CD4-positive, alpha-beta memory T cell (primary cell): ENCODE measurements at places on chromosomes 3 and 15.

DNA sequence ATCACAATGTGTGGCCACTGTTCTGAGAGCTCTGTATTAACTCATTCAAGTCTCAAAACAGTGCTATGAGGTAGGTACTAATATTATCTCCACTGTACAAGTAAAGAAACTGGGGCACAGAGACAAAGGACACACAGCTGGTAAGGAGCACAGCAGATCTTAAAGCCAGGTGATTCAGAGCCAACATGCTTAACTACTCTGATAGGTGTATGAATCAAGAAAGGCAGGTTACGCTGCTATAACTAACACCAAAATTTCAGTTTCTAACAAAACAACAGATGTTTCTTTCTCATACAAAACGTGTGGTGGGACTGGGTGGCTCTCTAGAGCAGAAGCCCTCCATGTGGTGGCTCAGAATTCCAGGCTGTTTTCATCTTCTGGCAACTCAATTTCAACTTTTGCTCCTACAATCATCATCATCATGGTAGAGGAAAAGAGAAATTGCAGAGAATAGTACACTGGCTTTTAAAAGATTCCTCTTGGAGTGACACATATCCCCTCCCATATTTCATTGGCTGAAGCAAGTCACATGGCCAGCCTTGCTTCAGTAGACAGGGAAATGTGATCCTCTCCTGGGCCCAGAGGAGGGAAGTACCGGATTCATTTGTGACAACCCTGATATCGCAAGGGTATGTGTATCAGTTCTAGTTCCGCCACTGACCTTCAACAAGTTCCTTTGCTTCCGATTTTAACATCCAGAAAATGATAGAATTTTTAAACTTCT is 126.2 kb upstream of the PTX3 start:
- H3K4me3 ChIP-seq: no peak overlapping the region
- DNase-seq: no peak
- no peaks in the 10 kb centered on the region for H3K36me3 ChIP-seq
- H3K27me3 ChIP-seq: no peaks in the 10 kb centered on the region
- no peak overlapping the region for H3K27ac ChIP-seq
- no peaks in the 10 kb centered on the region for H3K4me1 ChIP-seq

GRCh38 chr15:83053151-83053550 is 13.9 kb downstream of the BTBD1 start:
- H3K4me3 ChIP-seq: no peak overlapping the region
- DNase-seq: no peak
- no peaks in the 10 kb centered on the region for H3K27me3 ChIP-seq
- peaks cover 2% of the 10 kb centered on the region for H3K4me1 ChIP-seq
- H3K27ac ChIP-seq: no peak overlapping the region

DNA sequence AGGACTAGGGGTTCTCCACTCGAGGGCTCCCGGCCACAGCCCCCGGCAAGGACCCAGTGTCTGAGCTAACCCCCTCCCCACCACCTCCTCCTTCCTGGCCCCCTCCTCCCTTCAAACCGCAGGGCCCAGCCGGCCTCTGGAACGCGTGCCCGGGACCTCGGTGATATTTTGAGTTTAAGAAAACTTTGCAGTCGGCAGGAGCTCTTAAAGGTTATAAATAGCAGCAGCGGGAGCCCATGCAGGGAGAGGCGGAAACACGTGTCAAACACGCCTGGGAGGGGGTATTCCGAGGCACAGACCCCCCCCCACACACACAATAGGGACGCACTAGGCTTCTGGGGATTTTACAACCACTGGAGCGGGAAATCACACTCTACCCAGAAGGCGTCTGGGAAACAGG is 3.1 kb upstream of the PTH1R start:
- no peaks in the 10 kb centered on the region for H3K27me3 ChIP-seq
- no peak overlapping the region for H3K4me3 ChIP-seq
- H3K4me1 ChIP-seq: no peaks in the 10 kb centered on the region
- H3K27ac ChIP-seq: no peak overlapping the region
- DNase-seq: peak; percentile 22

DNA sequence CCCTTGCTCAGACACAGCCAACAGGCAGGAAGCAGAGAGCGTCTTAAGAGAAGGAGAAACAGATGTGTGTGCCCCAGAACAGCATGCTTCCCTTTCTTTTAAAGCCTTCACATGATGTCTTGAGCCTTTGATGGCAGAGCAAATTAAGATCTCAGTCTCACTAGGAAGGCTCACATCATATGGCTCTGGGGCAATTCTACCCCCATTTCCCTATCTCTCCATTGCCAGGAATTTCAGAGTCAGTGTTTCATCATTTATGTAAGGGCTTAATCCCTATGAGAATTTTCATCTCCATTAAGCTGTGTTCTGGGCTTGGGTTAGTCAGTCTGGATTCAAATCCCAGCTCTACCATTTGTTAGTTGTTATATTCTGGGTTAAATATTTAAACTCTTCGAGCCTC is 41.4 kb upstream of the GLCE start:
- no peaks in the 10 kb centered on the region for H3K27me3 ChIP-seq
- no peaks in the 10 kb centered on the region for H3K36me3 ChIP-seq
- peaks cover 10% of the 10 kb centered on the region for H3K4me1 ChIP-seq
- H3K4me3 ChIP-seq: no peak overlapping the region
- no peak overlapping the region for H3K27ac ChIP-seq

DNA sequence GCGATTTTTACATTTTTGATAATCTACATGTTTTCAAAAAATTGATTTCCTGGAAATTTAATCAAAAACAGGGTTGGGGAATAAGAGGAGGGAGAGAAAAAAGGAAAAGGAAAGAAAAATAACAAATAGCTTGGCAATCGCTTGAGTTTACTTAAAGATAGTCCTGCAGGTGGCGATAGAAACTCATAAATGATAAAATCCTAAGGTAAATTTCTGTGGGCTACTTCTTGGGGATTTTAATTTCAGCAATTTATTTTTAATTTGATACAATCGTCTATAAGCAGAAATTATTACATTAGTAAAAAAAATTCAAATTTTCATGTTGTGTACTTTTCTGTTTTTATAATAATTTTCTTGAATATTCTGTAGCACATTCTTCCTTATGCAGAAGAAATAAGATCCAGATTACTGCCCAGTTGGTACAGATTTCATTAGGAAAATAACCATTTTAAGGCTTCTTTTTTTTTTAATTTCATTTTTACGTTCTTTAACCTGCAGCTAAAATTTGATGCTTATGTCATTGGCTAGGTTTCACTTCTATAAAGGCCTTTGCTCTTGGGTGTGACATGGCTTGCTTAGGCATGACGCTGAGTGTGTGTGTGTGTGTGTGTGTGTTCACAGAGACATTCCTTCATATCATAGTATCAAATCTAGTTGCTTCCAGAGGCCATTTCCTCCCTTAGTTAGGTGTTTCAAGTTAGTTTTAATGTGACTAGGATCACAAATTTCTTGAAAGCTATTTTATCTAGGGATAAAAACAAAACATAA is 181.8 kb downstream of the MCTP2 start:
- no peak overlapping the region for H3K27ac ChIP-seq
- no peaks in the 10 kb centered on the region for H3K27me3 ChIP-seq
- H3K36me3 ChIP-seq: no peaks in the 10 kb centered on the region
- no peak overlapping the region for H3K4me3 ChIP-seq

DNA sequence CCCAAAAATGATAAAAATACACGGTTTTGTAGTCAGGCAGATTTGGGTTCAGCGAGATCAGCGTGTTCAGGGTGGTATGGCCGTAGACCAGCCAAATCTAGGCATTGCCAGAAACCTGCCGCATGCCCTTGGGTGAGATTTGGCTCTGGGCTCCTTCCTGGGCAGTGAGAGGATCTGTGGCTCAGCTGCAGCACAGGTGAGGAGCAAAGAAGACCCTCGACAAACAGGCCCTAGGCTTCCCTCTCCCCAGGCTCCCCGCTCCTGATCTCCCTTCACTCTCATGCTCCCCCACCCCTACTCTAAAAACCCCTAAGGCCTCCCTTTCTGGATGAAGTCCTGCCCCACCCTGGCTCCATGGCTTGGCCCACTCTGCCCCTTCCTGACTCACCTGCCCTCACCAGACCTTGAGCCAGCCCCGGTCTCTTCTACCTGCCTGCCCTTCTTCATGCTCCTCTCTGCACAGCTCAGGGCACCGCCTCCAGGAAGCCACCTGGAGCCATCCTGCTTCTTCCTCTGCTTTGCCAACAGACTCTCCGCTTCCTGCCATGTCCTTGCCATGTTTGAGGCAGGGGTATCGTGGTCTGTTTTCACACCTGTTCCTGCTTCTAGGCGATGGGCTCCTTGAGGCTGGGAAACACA is 88.1 kb downstream of the CORO2B start:
- no peaks in the 10 kb centered on the region for H3K4me1 ChIP-seq
- H3K27me3 ChIP-seq: no peaks in the 10 kb centered on the region
- no peak overlapping the region for H3K4me3 ChIP-seq
- no peak for DNase-seq

GRCh38 chr3:192514081-192514753 is 213.1 kb downstream of the FGF12 start:
- no peak overlapping the region for H3K27ac ChIP-seq
- H3K4me1 ChIP-seq: no peaks in the 10 kb centered on the region
- H3K36me3 ChIP-seq: no peaks in the 10 kb centered on the region
- no peaks in the 10 kb centered on the region for H3K27me3 ChIP-seq
- DNase-seq: no peak

DNA sequence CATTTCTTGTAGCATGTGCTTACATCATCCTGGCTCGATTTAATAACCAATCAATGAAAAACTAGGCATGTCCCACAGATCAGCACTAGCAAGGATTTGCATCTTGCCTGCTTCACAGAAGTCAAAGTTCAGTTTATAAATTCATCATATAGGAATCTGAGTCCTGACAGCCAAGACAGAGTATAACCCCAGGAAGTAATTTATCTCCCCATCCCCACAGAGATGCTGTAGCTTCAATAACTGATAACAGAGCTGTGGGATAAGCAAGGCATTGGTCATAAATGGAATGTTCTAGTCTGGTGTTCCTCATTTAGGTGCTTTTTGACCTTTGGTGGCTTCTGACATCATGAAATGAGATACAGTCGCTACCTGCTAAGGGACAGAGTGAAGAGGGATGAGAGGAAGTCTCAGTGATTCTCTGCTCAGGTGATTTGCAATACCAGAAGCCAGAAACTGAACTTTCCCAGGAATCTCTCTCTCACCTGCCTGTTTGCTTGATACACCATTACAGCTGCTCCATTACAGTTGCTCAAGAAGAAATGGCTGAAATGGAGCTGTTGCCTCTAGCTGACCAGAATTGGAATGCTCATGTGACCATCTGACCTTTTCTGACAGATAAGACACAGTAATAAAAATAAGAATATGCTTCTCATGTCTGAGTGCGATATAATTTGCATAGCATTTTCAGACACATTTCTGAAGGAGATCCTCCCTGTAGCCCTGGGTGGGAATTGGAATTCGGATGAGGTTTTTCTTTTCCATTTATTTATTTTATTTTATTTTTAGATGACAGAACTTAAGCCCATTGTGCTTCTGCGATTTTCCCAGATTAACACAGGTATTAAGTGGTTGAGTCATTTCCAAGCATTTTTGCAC is 217.1 kb upstream of the KCNMB2 start:
- H3K36me3 ChIP-seq: no peaks in the 10 kb centered on the region
- no peak for DNase-seq
- no peak overlapping the region for H3K4me3 ChIP-seq
- H3K4me1 ChIP-seq: no peaks in the 10 kb centered on the region
- H3K27ac ChIP-seq: no peak overlapping the region
- H3K27me3 ChIP-seq: no peaks in the 10 kb centered on the region

- no peaks in the 10 kb centered on the region for H3K27me3 ChIP-seq
- no peak overlapping the region for H3K4me3 ChIP-seq
- no peaks in the 10 kb centered on the region for H3K4me1 ChIP-seq
- H3K36me3 ChIP-seq: no peaks in the 10 kb centered on the region
- H3K27ac ChIP-seq: no peak overlapping the region
- no peak for DNase-seq
Observed at GRCh38 chr3:158532099-158532734, 38.8 kb upstream of the MLF1 start.

DNA sequence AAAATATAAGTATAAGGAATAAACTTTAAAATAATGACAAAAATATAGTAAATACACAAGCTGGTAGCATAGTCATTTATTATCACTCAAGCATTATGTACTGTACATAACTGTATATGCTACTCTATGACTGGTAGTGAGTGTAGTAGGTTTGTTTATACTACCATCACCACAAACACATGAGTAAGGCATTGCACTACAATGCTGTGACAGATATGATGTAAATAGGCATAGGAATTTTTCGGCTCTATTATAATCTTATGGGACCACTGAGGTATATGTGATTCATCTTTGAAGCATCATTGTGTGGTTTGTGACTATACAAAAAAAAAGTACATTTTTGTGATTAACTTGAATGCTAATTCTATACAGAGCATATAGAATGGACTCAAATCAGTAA is 35.3 kb upstream of the FBN1 start:
- H3K27ac ChIP-seq: no peak overlapping the region
- no peaks in the 10 kb centered on the region for H3K4me1 ChIP-seq
- no peaks in the 10 kb centered on the region for H3K36me3 ChIP-seq
- no peak overlapping the region for H3K4me3 ChIP-seq
- H3K27me3 ChIP-seq: no peaks in the 10 kb centered on the region

DNA sequence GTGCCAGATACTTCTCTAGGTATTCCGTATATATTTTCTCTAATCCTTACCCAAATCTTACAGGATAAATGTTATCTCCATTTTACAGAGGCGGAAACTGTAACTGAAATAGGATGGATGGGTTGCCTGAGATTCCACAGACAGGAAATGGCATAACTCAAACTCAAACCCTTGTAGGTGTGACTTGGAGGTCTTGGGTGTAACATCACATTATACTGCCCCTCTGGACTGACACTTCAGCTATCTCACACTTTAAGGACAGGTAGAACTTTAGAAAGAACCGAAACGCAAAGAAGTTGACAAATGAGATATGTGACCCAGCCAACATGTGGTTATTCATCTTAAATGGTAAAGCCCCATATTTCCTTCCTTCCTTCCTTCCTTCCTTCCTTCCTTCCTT is 122.1 kb downstream of the PDCD6IP start:
- no peaks in the 10 kb centered on the region for H3K27me3 ChIP-seq
- DNase-seq: no peak
- H3K4me3 ChIP-seq: no peak overlapping the region
- H3K27ac ChIP-seq: no peak overlapping the region
- no peaks in the 10 kb centered on the region for H3K36me3 ChIP-seq

GRCh38 chr15:93823971-93824913 is 407.1 kb upstream of the MCTP2 start:
- H3K27me3 ChIP-seq: no peaks in the 10 kb centered on the region
- DNase-seq: no peak
- H3K27ac ChIP-seq: no peak overlapping the region
- H3K4me1 ChIP-seq: no peaks in the 10 kb centered on the region
- no peak overlapping the region for H3K4me3 ChIP-seq

DNA sequence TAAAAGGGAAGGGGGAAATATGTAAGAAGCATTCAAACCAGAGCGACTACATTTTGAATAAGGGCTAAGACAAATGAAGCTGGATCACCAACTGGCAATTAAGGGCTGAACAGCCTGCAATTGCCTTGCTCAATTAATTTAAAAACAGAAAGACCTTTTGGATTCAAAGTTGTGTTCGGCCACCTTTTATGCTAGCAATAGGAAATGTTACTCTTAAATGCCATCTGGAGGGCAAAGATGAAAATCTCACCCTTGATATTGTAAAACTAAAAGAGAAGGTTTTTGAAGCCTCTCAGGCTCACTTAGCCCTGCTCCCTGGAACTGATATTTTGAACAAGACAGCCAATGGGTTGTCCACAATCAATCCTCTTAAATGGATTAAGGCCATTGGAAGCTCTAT is 44.2 kb downstream of the ACAD9 start:
- H3K27ac ChIP-seq: no peak overlapping the region
- H3K27me3 ChIP-seq: no peaks in the 10 kb centered on the region
- H3K4me3 ChIP-seq: peak overlapping the region; percentile 29
- peak; percentile 29 for DNase-seq
- H3K4me1 ChIP-seq: peaks cover 20% of the 10 kb centered on the region
- no peaks in the 10 kb centered on the region for H3K36me3 ChIP-seq
